Foreskin fibroblast (primary cell): ENCODE measurements at places on chromosomes 7 and 10.

GRCh38 chr10:12634621-12634931 is 285.2 kb downstream of the CAMK1D start:
- no peak for DNase-seq

GRCh38 chr10:35369049-35369611 is 32.8 kb downstream of the CCNY start:
- no peak for DNase-seq

GRCh38 chr7:78071491-78072200 is 273.1 kb downstream of the PHTF2 start:
- DNase-seq, result no peak

- peak; percentile 52 for DNase-seq
Observed at GRCh38 chr10:26725837-26726727, 28.6 kb downstream of the PDSS1 start.

- peak; percentile 68 for DNase-seq
Observed at GRCh38 chr10:68156373-68157185, 47.3 kb downstream of the MYPN start.

- no peak for DNase-seq
Observed at GRCh38 chr10:132077091-132077490, 11.3 kb downstream of the JAKMIP3 start.

DNA sequence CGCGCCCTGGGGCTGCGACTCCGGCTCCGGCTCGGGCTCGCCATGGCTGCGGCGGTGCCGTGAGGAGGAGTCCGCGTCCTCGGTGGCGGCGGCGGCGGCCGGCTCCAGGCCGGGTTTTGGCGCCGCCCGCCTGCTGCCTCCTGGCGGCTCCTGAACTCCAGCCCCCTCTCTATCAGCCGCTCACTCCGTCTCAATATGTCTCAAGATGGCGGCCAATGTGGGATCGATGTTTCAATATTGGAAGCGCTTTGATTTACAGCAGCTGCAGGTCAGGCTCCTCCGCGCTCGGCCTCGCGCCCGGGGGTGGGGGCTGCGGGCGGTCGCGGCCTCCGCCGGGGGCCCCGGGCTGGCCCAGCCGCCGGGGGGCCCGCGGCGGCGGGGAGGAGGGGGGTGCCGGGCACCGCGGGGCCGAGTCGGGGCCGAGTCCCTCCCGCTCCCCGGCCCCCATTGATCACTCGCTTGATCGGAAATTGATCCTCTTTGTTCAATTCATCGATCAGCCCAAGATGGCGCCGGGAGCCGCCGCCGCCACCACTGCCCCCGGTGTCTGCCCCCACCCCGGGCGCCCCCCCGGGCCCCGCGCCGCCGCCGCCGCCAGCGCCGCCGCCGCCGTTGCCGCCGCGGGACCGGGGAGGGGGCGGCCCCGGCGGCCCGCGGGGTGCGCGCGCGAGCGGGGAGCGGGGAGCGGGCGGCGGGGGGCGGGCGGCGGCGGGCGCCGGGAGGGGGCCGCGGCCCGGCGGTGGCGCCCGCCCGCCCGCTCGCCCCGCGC is 1.4 kb upstream of the CUX1 start:
- DNase-seq, result peak; percentile 91

GRCh38 chr10:76398043-76398710 is 966.8 kb downstream of the LRMDA start:
- DNase-seq, result peak; percentile 36

- no peak for DNase-seq
Observed at GRCh38 chr10:85900487-85900886, 466.1 kb downstream of the GRID1 start.

GRCh38 chr7:88042157-88042556 is 108.1 kb downstream of the ADAM22 start:
- no peak for DNase-seq
